Effector memory CD4-positive, alpha-beta T cell (primary cell): ENCODE measurements at places on chromosomes 2 and 18.
A peak's percentile ranks its signal among the peaks of the same experiment; 100 is the strongest.

DNA sequence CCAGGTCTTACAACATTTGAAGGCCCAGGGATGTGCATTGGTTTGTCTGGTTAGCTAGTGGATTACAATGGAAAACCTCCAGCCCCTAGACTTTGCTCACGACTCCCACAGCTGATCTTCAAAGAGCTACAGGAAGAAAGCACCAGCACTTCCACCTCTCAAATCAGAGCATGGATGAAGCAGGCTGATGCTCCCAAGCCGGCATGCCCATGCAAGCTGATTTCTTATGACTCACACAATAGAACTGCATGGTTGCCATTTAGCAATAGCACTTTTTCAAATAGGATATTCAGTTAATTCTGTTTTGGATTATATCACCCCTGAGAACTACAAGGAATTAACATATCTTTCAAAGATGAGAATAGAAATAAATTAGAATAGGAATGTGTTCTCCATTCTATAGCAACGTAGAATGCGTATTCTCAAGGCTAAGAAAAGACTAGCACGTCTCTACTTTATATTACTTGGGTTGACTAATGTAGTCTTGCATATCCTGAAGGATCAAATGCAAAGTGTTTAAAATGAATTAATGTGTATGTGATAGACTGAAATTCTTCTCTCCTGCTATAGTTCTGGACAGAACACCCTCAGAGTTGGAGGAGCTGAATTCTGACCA is 292.4 kb downstream of the TRIB2 start:
- no peaks in the 10 kb centered on the region for H3K4me1 ChIP-seq
- no peak overlapping the region for H3K27ac ChIP-seq

DNA sequence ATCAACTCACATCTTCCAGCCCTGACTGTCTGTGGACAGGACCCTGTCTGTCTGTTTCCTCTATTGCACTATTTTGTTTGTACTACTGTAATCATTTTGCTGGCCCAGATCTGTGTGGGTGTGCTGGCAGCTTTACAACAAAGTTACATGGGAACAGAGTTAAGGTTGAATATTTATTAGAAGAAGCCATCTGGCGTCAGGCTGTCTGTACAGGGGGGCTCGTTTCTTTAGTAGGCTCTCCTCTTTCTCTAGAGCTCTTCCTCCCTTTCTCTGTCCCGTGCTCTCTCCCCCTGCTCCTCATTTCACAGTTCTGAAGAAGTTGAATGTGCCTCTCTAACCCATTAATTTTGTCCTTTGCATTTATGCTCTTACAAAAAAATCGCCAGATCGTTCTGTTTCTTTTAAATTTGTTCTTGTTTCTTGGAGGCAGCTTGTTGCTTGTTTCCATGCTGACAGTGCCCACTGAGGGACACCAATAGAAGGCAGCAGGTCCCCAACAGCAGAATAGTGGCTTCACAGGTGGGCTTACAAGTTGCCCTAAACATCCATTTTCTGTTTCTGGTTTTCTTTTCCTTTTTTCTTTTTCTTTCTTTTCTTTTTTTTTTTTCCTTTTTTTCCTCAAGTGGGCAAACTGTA is 315.2 kb upstream of the ZEB2 start:
- DNase-seq, result no peak
- H3K4me1 ChIP-seq, result no peaks in the 10 kb centered on the region

GRCh38 chr2:239583879-239584859 is 183.3 kb upstream of the HDAC4 start:
- no peaks in the 10 kb centered on the region for H3K27me3 ChIP-seq
- H3K4me3 ChIP-seq, result no peak overlapping the region
- H3K4me1 ChIP-seq, result no peaks in the 10 kb centered on the region

- H3K4me3 ChIP-seq, result no peak overlapping the region
- H3K27ac ChIP-seq, result peak overlapping the region; percentile 45
- H3K36me3 ChIP-seq, result no peaks in the 10 kb centered on the region
- H3K27me3 ChIP-seq, result no peaks in the 10 kb centered on the region
- peak; percentile 43 for DNase-seq
- peaks cover 30% of the 10 kb centered on the region for H3K4me1 ChIP-seq
These were observed 4.7 kb upstream of the HPCAL1 start for GRCh38 chr2:10297959-10298531.

DNA sequence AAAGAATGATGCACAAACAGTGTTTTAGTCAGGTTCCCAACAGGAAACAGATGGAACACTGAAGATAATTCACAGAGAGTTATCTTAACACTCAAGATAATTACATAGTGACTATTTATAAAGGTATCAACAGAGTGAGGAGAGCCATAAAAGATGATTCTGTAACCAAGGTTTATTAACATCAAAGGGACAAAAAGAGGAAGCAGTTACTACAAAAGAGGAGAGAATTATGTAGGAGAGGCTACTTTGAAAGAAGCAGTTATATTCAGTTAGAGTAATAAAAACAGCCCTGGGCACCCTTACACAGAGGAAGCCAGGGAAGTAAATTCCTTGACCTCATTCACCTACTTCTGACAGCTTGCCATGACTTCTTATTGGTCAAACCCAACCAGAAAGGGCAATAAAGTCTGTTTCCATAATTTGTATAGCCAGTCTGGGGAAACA is 326.5 kb upstream of the SLC39A10 start:
- no peak for DNase-seq
- no peaks in the 10 kb centered on the region for H3K4me1 ChIP-seq
- no peak overlapping the region for H3K27ac ChIP-seq
- H3K36me3 ChIP-seq, result no peaks in the 10 kb centered on the region

DNA sequence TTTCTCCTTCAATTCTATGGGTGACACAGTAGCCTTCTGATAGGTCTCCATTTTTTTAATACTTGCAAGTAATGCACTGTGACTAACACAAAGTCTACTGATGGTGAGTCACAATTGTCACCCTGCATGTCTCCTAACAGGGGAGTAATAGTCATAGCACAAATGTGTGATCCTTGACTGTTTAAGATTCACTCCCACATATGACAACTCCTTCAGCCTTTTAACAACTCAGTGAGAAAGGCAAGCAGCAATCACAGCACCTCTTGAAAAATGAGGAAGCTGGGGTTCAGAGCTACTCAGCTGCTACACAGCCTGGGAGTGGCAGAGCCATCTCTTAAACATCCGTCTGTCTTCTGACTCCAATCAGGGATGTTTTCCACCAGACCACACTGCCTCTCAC is 63.8 kb downstream of the EHD3 start:
- DNase-seq, result no peak
- H3K27ac ChIP-seq, result no peak overlapping the region
- no peaks in the 10 kb centered on the region for H3K36me3 ChIP-seq
- no peaks in the 10 kb centered on the region for H3K4me1 ChIP-seq
- H3K4me3 ChIP-seq, result no peak overlapping the region

DNA sequence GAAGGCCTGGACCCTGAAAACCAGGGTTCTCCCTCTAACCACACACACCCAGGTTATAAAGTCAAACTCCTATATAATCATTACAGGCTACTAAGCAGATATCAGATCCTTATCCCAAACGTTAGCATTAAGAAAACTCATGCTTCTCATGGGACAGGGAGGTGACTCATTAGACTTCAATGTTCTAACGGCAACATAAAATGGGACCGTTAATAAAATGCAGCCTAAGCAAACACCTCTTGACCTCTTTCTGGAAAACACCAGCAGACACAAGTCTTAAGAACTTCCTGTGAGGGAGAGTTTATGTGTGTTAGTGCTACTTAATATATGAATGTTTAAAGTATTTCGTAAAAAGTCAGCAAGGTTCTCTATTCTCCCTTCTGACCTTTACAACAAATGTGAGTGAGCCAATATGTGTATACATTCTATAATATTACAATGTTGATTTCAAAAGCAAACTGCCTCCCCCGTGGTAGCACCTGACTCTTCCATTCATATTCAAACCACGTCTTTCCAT is 31.7 kb downstream of the LPIN2 start:
- peak overlapping the region; percentile 47 for H3K4me3 ChIP-seq
- H3K36me3 ChIP-seq, result no peaks in the 10 kb centered on the region
- H3K27me3 ChIP-seq, result no peaks in the 10 kb centered on the region
- H3K27ac ChIP-seq, result peak overlapping the region; percentile 74

DNA sequence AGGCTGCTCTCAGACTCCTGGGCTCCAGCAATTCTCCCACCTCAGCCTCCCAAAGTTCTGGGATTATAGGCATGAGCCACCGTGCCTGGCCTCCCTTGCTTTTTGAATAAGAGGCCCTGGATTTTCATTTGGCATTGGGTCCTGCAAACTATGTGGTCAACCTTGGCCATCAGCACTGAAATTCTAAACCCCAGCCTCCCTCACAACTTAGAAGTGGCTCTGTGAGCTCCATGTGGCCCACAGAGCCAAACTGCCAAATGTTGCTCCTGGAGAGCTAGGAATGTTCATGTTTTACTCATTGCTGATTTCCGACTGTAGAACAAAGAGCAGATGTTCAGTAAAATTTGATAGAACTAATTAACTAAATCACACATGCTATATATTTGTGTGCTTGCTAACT is 210.6 kb upstream of the AGAP1 start:
- H3K4me3 ChIP-seq, result no peak overlapping the region
- H3K27me3 ChIP-seq, result no peaks in the 10 kb centered on the region
- no peaks in the 10 kb centered on the region for H3K4me1 ChIP-seq
